ENCODE measurements at places on chromosomes 7 and 10. TPM values are rescaled to one million over a fixed set of nuclear protein-coding genes. Genes with fewer than 3 reads are reported as not detected.

GRCh38 chr10:21518149-21518640 is 7.3 kb downstream of the SKIDA1 start:
- DNase-seq, result no peak

DNA sequence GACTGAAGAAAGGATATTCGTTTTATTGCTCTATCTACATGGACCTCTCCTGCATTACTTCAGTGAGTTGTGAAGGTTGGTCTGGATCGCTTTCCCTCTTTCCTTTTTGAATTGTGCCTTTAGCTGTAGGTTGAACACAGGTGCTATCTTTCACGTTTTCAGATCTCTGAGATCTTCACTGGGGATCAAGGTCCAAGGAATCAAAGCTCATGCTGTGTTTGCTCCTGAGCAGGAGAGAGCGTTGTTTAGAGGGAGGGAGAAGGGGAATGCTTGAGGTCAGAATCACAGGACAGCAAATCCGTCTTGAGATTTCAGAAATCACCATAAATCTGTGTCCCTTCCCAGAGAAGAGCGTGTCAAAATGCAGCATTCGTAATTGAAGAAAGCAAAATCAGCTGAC is 105.0 kb downstream of the INSYN2A start:
- DNase-seq, result no peak

GRCh38 chr10:124267911-124268549 is 150.7 kb downstream of the OAT start:
- DNase-seq, result no peak

GRCh38 chr10:88012641-88013040 is 149.2 kb downstream of the PTEN start:
- no peak for DNase-seq

GRCh38 chr10:111079241-111079760 is 2.5 kb downstream of the ADRA2A start:
- no peak for DNase-seq

DNA sequence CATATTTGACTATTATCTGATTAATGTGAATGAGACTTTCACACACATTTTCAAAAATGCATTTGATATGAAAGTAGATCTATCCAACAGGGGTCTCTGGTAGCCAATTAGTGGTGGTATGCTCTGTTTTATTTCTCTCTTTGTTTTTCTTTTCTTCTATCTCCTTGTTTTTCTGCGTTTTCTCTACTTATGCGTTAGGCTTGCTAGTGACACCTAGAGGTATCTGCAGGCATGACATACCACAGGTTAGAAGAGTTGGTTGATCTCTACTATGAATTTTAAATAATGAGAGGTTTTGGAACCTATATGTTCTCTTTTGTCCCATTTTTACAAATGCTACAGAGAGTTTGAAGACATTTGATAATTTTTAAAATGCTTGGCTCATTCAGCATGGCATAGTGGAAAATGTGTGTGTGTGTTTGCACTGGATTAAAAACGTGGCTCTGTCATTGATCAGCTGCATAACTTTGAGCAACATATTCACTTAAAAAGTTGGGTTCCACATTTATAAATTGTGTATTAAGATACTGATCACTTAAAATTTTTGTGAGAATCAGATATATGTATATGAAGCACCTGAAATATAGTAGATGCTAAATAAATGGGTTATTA is 28.1 kb upstream of the PLXDC2 start:
- DNase-seq, result peak; percentile 24

DNA sequence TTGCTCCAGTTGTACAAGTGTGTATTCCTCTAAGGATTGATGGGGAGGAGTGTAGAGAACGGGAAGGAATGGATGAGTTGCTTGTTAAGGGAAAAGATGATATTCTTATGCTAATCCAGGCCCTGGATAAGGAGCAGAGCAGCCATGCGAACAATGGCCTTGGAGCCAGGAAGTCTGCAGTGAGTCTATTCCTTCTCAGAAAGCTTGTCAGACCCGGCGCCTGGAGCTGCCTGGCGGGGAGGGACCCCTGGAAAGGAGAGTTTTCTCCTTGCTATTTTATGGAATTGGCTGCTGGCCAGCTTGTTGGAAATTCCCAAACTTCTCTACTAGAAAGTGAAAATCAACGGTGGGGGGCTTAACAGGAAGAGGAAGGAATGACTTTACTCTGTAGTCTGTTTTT is 89.1 kb downstream of the MMRN2 start:
- no peak for DNase-seq

DNA sequence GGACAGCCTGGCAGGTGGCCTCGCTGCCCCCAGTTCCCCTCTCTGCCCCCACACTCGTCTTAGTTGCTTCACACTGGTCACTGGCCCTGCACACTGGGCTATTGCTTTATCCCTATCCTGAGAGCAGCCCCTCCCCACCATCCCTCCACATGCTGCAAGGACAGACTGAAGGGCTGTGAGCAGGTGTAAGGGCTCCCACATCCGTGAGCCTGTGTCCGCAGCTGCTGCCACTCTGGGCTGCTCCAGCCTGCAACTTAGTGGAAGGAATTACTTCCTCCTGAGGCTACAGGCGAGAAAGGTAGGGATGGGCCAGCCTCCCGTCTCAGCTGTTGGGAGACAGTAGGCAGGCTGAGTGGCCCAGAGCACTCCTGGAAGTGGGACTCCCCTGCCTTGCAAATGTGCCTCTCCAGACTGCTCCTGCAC is 3.8 kb downstream of the RARRES2 start:
- DNase-seq, result no peak

DNA sequence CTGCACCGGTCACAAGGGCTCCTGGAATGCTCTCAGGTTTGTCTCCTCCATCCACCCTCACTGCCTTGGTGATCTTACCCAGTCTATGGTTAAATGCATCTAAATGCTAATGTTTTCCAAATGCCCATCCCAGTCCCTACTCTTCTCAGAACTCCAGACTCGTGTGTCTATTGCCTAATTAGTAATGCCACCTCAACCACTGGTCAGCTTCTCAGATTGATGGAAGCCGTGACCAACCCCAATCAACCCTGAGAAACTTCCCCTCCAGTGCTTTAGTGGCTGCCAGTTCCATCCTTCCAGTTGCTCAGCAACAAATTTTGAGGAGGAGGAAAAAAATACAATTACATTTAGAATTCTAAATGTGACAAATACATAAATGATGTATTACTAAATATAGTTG is 18.6 kb downstream of the NUDCD3 start:
- DNase-seq, result no peak

The SPDYE2B gene
- total RNA-seq, result not detected

The CTNNA3 gene
- not detected for total RNA-seq

The ARHGAP22 gene
- 1.0 TPM for total RNA-seq

DNA sequence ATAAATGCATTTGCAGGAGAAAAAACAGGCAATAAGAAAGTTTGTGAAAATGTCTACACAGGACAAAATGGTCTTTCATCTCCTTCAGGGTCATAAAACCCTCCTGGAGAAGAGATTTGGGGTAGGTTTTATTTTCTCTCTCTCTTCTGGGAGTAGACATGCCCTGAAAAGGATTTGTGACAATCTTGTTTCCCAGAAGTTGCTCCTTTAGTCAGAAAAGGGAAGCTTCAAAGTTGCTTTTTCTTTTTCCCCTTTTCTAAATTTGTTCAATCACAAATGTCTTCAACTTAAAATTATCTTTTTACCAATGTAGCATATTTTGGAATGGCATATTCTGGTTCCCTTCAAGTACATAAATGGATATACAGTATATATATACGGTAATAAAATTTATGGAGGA is 9.4 kb upstream of the ANKRD22 start:
- DNase-seq, result no peak

DNA sequence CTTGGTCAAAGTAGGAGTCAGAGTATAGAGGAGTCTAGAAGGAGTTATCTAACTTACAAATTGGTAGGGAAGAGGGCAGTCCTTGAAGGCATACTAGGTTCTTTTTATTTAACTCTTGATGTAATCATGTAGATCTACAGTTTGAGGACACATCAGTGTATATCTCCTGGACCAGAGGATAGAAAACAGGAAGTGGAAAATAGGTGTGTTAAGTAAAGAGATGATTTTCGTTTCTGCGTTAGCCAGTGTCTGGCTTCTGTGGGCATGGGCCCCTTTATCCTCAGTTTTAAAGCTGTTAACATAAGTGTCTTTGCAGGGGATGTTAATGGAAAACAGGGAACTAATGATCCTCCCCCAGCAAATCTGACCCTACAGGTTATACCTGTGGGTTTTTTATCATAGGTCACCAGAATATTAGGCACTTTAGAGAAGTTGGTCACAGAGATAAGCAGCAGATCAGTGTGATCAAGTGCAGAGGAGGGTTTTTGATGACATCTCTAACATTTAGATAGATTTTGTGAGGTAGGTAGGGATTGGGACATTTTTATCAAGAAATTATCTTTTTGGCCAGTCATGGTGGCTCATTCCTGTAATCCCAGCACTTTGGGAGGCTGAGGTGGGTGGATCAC is 58.6 kb upstream of the PRSS1 start:
- DNase-seq, result no peak

DNA sequence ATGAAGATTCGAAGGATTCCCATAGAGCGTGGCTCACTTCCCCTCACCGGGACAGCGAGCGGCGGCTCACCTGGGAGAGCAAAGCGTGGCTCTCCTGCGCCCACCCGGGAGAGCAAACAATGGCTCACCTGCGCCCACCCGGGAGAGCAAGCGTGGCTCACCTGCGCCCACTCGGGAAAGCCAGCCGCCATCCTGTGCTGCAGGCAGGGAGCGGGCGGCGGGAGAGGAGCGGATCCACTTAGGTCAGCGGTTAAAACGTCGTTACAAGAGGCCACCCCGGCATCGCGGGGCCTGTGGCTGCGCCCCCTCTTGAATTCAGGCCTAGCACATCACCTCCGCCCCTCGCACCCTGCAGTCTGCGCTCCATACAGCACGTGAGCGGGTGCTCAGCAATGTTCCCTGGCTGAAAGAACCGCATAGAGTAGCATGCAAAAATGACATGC is 461 bp upstream of the FIGNL1 start:
- DNase-seq, result peak; percentile 45

DNA sequence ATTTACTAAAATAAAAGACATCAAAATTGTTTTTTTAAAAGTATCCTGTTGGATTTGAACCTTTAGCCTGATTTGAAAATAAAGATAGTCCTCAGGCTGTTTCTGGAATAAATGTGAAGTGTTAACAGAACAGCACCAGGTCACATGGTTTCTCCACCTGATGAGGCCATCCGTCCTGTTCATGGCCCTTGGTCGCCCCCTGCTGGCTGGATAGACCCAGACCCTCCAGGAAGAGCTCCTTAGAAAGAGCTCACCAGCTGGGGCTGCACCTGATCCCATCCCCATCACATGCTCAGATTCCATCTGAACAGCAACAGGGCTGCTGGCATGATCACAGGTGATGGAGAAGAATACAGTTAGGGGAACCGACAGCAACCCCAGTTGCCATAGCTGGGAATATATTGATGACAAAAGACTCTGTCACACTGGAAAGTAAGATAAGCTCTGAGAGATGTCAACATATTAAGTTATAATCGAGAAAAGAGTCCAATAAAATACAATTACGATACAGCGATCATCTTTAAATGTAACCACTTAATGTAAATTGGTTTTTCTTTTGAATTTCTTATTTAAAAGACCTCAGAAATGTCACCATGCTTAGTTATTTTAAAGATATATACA is 4.8 kb downstream of the OR2A14 start:
- DNase-seq, result peak; percentile 94

DNA sequence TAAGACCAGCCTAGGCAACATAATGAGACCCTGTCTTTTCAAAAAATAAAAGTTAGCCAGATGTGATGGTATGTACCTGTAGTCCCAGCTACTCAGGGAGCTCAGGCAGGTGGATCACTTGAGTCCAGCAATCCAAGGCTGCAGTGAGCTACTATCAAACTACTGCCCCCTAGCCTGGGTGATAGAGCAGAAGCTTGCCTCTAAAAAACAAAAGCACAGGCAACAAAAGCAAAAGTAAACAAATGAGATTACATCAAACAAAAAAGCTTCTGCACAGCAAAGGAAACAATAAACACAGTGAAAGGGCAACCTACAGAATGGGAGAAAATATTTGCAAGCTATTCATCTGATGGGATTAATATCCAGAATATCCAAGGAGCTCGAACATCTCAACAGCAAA is 65.4 kb downstream of the FANK1 start:
- DNase-seq, result no peak

The VGF gene
- total RNA-seq, result 0.14 TPM

The GRM8 gene
- total RNA-seq, result 0.24 TPM

DNA sequence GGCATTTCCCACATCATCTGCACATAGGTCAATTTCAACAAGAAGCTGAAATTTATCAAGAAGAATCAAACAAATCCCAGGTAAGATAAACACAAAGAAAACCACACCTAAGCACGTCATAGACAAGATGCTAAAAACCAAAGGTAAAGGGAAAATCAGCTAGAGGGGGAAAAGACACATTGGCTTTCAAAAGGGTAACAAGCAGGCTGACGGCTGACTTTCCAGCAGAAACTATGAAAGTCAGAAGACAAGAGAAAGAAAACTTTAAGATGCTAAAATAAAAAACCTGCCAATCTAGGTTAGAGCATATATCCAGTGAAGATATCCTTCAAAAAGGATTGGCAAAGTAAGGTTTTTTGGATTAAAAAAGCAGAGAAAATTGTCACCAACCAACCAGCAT is 59.9 kb upstream of the RHEB start:
- DNase-seq, result no peak

GRCh38 chr10:118965645-118966044 is 63.9 kb upstream of the NANOS1 start:
- DNase-seq, result no peak

The INA gene
- 1.3 TPM for total RNA-seq

The BAMBI gene
- 42.2 TPM for total RNA-seq

GRCh38 chr7:119270644-119271043 is 1002.3 kb upstream of the KCND2 start:
- no peak for DNase-seq

GRCh38 chr7:962401-963081 is 8.1 kb upstream of the ADAP1 start:
- DNase-seq, result no peak

The KNDC1 gene
- 1.2 TPM for total RNA-seq

The MCM10 gene
- total RNA-seq, result 42.0 TPM

The ANXA8L1 gene
- total RNA-seq, result 0.57 TPM

All from Calu3 (cell line).